Type B pancreatic cell (in vitro differentiated cells): ENCODE measurements at places on chromosomes 5 and 9. TPM values are rescaled to one million over a fixed set of nuclear protein-coding genes. Genes with fewer than 3 reads are reported as not detected.

DNA sequence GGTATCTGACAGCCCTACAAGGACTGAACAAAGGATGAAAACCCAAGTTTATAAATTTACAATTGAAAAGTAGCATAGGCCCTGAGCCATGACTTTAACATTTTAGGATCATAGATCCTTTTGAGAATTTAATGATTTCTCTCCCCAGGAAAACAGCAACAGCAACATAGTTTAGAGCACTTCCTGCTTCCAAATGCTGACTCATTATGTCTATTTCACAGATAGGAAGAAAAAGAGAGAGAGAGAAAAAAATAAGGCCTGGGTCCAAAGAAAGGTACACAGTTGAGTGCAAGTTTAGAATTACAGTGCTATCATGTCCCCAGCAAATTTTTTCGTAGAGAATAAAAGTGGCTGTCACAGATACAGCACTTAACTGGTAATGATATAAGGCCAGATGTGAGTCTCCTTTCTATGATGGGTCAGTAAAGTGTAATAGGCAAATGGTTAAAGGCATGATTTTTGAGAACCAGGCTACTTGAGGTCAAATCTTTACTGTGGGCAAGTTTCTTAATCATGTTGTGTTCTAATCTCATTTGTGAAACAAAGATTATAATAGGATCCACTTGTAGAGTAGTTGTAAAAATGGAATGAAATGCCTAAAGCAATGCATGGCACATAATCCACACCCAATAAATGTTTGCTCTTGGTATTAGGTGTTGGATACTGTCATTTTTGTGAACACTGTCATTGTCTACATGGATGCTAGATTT lies 12.3 kb upstream of the PPP2R2B start:
- DNase-seq: no peak

KLF4 gene
- total RNA-seq: 49.5 and 136 TPM in 2 replicates

GRCh38 chr5:143557061-143557818 lies 153.8 kb upstream of the NR3C1 start:
- no peak for DNase-seq

DNA sequence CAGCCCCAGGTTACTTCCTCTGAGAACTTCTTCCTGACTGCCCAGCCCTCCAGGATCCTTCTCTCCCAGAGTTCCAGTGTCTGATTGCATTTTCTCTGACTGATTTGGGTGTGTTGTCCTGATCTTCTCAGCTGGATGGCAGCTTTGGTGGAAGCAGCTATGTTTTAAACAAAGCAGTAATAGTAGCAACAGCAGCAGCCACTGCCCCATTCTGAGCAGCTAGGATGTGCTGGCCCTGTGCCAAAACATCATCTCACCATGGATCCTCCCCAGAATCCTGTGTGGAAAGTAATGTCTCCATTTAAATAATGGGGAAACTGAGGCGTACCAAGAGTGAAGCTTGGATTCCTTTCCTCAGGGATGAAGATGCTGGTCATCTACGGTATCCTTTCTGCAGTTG lies 46.4 kb upstream of the PSD2 start:
- DNase-seq: no peak

DNA sequence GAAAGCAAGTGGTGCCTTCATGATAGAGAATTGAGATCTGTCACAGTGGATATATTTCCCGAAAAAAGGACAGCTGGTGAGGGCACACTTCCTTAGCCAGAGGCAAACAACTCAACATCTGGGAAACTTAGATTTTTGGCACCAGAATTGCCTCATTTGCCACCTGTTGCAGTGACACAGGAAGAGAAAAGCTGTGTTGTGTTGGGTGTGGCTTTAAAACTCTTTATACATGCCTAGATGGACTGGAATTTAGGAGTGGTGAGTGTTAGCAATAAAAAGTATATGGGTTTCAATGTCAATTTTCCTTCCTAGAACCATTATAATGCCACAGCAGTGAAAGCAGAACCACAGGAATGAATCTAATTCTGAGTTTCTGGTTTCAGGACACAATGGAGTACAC lies 62.6 kb upstream of the CEMIP2 start:
- DNase-seq: no peak

AK8 gene
- 4.6 and 5.5 TPM in 2 replicates for total RNA-seq

TMC1 gene
- total RNA-seq: not detected in 2 replicates

AFAP1L1 gene
- 6.4 and 12.1 TPM in 2 replicates for total RNA-seq

- no peak for DNase-seq
Measured at GRCh38 chr9:135416664-135417290, 62.8 kb upstream of the PPP1R26 start.

DNA sequence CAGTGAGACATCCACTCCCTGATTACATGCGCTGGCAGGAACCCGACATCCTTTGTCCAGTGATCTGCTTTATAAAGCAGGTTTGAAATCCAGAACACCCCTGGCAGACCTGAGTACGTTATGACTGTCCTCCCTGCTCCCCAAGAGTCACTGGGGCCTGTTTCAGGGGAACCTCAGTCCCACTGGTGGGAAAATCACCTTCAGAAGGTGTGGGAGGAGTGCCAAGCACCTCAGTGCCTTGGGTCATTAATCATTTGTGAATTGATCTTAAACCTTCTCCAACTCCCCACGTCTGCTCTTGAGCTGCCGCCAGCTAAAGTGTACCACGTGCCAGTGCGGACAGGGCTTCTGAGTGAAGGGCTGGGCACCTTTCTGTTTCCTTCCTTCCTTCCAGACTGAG lies 16.2 kb downstream of the SLC6A3 start:
- DNase-seq: no peak

- DNase-seq: no peak
Measured at GRCh38 chr9:121277026-121277425, 9.1 kb downstream of the GSN start.

JMY gene
- total RNA-seq: 11.6 and 13.0 TPM in 2 replicates

DNA sequence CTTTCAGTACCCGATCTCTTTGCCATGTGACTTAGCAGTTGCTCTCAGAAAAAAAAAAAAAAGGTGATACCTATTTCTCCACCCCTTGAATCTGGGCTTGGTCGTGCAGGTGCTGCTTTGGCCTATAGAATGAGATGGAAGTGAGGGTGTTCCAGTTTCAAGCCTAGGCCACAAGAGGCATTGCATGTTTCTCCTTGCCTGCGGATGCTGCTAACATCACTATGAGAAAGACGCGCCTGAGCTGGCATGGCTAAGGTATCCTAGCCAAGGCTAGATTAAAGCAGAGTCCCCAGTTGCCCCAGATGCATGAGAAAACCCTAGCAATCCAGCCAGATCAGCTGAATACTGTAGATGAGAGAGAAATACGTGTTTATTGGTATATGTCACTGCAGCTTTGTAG lies 14.7 kb upstream of the CSF1R start:
- DNase-seq: no peak

- no peak for DNase-seq
Measured at GRCh38 chr9:119559056-119559455, 189.8 kb upstream of the BRINP1 start.

ARHGEF39 gene
- 7.1 and 14.2 TPM in 2 replicates for total RNA-seq

MPDZ gene
- total RNA-seq: 20.3 and 53.0 TPM in 2 replicates

PHYKPL gene
- total RNA-seq: 52.7 and 76.2 TPM in 2 replicates

RNF208 gene
- total RNA-seq: 12.1 and 15.7 TPM in 2 replicates

MYMK gene
- not detected in 2 replicates for total RNA-seq

DNA sequence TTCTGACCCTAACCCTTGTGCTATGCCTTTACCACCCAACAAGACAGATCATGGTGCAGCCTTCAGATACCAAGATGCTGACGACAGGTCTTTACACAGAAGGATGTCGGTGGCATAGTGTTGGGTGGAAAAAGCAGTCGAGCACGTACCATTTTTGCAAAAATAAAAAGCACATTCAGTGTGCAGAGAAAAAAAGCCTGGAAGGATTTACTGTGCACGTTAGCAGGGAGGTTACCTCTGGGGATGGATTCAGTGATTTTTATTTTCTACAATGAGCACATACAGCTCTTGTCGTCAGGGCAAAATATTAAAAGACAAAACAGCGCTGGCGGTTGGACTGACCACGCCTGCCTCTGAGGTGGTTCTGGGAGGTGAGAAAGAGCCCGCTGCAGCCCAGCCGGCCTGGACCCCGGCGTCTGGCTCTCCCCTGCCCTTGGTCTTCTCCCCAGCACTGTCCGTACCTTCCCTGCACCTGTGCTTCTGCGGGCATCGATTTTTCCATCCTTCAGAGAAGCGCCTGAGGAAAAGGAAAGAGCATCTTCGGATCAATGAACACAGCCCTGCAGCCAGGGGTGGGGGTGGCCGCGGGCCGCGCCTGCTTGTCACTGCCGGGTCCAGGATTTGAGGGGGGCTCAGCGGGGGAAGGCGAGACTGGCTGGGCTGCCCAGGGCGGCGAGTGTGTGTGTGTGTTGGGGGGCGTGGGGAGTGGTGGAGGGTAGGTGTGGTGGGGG lies 200.0 kb upstream of the IER5L start:
- DNase-seq: no peak

DNA sequence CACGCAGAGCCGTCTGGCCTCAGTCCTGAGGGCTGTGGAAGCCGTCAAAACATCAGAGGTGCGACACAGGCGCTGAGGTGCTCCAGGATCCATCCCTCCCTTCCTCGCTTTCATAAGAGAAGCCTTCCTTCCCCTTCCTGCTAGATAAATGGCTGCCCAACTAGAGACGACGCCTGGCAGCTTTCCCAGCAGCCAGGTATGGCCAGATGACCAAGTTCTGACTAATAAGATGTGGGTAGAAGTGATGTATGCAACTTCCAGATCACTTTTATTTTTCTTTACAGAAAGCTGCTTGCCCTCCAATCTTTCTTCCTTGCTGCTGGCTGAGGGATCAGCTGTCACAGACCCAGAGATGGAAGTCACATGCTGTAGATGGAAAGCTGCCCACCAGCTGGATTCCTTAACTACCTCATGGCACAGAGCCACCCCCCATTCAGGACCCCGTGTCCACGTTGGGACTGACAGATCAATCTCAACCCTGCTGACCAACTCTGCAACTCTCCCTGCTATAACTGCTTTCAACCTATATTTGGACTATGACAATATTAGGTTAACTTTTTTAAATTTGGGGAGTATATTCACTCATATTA lies 8.8 kb downstream of the MAPK9 start:
- no peak for DNase-seq

GDF9 gene
- total RNA-seq: 1.4 and 1.5 TPM in 2 replicates

SPINK6 gene
- total RNA-seq: not detected in 2 replicates

LRRC26 gene
- 0.77 and 1.4 TPM in 2 replicates for total RNA-seq

ARAP3 gene
- 8.4 and 10.2 TPM in 2 replicates for total RNA-seq

CCDC69 gene
- 11.2 and 24.3 TPM in 2 replicates for total RNA-seq

BAG1 gene
- 92.6 and 113 TPM in 2 replicates for total RNA-seq
